ENCODE measurements at places on chromosomes 3 and 15.
A peak's percentile ranks its signal among the peaks of the same experiment; 100 is the strongest.

DNA sequence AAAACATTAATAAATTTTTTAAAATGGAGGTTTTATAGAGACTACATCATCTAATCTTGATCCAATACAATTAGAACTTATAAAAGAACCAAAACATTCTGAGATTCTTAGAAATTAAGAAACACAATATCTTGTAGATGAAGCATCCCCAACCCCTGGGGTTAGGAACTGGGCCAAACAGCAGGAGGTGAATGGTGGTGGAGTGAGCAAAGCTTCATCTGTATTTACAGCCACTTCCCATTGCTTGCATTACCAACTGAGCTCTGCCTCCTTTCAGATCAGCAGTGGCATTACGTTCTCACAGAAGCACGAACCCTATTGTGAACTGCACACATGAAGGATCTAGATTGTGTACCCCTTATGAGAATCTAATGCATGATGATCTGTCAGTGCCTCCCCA, 36.3 kb downstream of the KNL1 start:
- no peak for DNase-seq

DNA sequence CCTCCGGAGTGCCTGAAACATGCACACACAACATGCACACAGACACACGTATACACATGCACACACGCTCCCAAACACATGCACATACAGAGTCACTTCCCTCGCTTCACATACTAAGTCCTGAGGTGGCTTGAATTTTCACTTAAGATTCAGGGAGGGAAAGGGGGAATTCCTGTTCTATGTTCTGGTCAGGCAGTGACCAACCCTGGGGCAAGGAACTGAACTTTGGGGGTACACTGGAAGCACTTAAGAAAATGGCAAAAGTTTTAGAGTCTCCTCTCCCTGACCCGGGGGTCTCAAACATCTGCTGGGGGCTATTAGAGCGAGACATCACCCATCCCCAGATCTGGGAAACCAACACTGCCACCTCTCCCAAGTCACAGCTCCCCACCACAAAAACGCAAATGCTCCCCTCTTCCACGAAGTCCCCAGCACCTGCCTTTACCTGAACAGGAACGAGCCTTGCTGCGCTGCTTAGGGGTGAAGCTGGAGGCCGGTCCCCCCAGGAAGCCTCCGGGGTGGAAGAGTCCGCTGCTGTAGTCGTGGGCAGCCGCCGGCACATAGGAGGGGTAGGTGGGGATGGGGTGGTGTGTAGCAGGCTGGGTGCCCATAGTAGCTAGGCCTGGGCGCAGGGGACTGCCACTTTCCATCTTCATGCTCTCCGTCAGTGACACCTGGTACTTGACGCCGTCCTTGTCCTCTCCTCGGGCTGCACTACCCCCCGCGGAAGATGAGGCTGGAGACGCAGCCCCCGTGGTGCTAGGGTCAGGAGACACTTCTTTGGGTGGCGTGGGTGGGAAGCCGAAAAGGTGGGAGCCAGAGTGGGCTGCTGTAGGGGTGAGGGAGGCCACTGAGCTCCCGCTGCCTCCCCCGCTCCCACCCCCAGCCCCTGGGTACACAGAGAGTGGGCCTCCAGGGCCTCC, 7.5 kb downstream of the GATA2 start:
- no peak for DNase-seq

- DNase-seq, result no peak
These were observed 49.1 kb downstream of the KLF13 start for GRCh38 chr15:31375772-31376171.

DNA sequence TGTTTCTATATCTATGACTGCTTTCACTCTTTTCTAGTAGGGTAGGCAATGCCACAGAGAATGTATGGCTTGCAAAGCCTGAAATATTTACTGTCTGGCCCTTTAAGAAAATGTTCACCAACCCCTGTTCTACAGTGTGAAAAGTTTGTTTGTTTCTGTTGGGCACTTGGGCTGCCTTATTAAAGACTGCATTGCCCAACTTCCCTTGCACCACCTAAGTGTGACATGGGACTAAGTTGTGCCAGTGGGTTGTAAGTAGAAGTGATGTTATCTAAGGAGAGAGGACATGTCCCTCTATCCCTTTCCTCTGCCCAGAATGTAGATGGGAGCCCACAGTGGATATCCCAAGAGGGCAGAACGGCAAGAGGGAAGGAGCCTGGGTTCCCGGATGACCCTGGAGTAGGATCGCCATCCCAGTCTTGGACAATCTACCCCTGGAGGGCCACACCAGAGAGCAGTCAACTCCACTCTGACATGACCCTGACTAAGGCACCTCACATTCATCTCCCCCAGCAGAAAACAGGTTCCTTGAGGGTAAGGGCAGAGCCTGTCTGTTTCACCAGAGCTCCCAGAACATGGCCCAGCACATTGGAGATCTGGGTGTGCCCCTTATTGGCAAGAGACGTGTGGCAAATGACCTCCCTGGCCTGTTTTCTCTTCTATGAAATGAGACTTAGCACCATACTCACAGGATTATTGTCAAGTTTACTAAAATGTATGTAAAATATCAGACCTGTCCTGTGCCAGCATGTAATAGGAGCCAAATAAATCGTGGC, 138.8 kb downstream of the SMAD6 start:
- DNase-seq, result no peak

GRCh38 chr3:171828902-171829770, 14.0 kb upstream of the TMEM212 start:
- no peak for DNase-seq

- no peak for DNase-seq
These were observed 137.5 kb downstream of the LRRK1 start for GRCh38 chr15:101056366-101057334.

DNA sequence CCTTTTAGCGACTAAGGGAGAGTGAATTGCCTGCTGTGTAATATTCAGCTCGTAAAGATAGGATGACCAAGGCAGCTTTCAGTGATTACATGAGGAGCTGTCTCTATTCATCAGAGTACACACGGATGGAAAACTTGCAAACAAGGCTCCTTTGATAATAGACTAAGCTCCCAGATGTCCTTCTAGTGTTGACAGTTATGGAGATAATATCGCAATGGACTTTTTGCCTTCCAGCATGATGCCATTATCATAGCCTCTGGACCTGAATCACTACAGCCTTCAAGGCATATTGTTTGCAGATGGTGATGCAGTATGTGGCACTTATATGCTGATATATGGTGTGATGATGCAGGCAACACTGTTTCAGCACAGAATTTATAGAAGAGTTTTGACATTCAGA, 93.9 kb downstream of the ECT2 start:
- DNase-seq, result no peak

- peak; percentile 8 for DNase-seq
These were observed 90.3 kb upstream of the C3orf80 start for GRCh38 chr3:160134964-160135363.

- no peak for DNase-seq
These were observed 5.7 kb upstream of the PLSCR1 start for GRCh38 chr3:146550070-146550615.

DNA sequence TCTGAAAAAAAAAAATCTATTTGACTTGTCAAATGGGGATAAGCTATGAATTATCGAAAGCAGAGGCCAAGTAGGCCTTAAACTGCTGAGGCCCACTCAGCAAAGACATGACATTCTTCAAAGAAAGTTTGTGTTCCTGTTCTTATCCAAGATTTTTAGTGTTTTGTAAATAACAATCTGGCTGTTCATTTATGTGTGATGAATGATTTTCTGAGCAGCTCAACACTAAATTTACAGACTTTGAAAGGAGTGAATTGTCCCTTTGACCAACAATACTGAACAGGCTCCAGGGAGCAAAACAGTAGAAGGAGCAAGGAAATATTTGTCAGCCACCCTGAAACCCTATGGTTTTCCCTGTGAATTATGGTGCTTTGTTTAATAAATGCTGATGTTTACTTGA, 512.6 kb upstream of the NAALADL2 start:
- DNase-seq, result no peak

Data from CD8-positive, alpha-beta T cell (primary cell).